ENCODE measurements at places on chromosomes 12 and 14.
A peak's percentile ranks its signal among the peaks of the same experiment; 100 is the strongest.

- peak; percentile 56 for DNase-seq
These were observed 22.4 kb upstream of the PDE1B start for GRCh38 chr12:54526812-54527630.

- DNase-seq = peak; percentile 48
These were observed 31.6 kb upstream of the PTPRQ start for GRCh38 chr12:80412343-80412953.

DNA sequence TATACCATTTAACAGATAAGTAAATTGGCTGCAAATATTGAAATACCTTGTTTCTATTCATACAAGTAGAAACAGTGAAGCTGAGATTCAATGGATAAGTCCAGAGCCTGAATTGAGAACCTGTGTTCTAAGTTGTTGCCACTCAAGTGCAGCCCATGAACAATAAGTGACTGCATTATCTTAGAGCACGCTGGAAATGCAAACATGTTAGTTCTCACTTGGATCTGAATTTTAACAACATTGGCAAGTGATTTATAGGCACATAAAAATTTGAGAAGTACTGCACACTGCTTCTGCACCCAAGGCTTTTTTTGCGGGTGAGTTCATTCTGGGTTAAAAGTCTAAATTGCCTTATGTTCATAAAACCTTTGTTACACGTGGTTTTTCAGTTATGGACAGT, 484.3 kb downstream of the NAV3 start:
- peak; percentile 2 for DNase-seq

- DNase-seq = no peak
These were observed 107.5 kb downstream of the GPATCH2L start for GRCh38 chr14:76259029-76259735.

DNA sequence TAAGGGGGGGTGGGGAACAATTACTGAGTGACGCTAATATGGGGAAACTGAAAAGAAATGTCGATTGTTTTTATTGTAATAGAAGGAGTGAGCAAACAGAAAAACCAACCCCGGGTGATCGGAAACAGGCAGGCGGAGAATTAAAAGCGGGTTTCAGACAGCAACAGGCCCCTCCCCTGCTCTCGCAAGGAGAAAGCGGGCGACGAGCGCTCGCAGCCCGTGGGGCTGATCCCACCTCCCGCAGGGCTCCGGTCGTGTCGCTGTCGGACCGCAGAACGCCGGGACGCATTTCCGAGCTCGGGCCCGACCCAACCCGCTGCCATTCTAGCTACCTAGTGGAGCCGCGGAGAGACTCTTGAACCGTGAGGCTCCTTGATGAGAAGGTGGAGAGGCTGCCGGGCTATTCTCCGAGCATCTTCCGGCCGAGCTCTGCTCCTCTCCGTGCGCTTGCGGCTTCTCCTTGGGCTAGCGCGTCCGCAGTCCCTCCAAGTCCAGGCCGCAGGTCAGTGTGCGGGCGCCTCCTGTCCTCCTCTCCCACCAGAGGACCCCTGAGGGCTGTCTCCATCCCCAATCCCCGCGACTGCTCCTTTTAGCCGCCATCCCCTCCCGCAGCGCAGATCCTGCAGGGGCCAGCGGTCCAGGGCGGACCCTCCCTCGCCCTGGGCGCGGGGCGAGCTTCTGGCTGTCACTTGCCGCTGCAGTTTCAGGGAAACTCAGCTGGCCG, 4.1 kb upstream of the PAX9 start:
- no peak for DNase-seq

DNA sequence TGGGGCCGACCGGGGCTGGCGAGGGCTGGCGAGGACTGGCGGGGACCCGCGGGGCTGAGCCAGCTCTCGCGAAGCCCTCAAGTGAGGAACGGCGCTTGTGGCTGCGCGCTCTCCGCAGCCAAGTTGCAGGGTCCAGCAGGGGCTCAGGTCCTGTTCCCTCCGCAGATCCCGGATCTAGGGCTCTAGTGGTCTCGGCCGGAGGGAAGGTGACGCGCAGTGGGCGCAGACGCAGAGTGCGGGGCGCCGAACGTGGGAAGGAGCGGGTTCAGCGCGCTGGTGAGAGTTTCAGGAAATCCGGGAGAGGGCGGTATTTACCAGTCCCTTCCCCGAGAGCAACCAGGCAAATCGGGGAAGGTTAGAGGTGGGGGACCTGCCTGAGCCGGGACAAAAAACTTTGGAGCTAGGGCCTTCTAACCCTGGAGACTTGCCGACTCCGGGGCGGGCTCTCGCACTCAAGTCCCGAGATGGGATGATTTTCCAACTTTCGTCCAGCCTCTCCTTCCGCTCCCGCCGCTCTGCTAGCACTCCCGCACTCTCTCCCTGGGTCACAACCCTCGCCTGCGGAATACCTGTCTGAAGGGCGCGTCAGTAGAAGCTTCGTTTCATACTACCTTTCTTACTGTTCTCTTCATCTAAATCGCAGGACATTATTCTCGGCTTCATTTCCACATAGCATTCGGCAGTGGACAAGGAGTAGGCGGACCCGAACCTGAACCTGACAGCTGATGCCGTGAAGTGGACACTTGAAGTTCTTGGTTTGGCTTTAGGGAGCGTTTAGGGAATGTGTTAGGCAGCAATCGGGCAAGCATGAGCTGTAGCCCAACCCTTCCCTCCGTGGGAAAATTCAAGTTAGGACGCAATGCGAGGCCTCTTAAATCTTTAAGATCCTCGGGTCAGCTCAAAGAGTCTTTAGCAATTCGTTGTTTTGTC, 13.6 kb upstream of the PAX9 start:
- DNase-seq = peak; percentile 81

DNA sequence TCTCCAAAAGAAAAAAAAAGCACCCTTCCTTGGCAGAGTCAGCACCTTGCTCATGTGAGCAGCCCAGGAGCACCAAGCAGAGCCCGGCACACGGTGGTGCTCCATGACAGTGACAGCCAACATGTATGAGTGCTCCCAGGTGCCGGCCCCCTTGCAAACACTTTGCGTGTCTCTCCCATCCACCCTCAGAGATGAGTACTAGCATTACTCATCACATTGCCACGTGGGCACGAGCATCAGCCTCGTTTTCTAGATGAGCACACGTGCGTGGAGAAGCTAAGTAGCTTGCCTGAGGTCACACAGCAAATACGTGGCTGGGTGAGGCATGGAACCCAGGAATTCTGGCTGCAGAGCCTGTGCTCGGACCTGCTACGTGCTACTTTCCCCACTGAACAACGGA, 177.9 kb upstream of the PRMT8 start:
- DNase-seq = no peak

DNA sequence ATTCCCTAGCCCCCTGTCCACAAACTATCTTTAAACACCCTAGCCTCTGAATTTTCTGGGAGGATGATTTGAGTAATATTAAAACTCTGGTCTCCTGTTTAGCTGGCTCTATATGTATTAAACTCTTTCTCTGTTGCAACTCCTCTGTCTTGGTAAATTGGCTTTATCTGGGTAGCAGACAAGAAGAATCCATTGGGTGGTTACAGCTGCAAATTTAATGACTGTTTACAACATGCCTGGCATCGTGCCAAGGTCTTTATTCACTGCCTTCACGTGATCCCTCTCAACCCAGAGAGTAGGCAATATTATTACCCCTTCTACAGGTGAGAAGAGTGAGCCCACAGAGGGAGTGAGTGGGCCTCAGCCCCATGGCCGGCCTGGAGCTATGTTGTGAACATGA, 77.8 kb upstream of the MYL2 start:
- no peak for DNase-seq

- DNase-seq = no peak
These were observed 60.1 kb downstream of the SEL1L start for GRCh38 chr14:81473456-81474147.

DNA sequence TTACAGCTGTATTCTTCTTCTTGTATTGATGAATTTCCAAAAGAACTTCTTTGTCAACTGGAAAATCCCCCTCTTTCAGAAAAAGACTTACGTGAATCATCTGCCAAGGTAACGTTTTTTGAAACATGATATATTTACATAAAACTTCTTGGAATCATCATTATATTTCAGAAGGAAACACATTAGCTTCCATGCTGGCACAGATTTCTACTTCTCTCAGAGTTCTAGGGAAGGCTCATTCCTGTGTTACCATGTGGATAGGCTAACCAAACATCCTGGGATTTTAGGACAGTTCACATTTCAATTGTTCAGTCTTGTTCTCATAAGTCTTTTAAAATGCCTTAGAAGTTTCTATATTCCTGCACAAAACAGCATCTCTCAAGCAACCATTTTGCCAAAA, 120.3 kb upstream of the NEDD1 start:
- DNase-seq = no peak

GRCh38 chr14:90677484-90678050, 138.7 kb downstream of the TTC7B start:
- DNase-seq = no peak

DNA sequence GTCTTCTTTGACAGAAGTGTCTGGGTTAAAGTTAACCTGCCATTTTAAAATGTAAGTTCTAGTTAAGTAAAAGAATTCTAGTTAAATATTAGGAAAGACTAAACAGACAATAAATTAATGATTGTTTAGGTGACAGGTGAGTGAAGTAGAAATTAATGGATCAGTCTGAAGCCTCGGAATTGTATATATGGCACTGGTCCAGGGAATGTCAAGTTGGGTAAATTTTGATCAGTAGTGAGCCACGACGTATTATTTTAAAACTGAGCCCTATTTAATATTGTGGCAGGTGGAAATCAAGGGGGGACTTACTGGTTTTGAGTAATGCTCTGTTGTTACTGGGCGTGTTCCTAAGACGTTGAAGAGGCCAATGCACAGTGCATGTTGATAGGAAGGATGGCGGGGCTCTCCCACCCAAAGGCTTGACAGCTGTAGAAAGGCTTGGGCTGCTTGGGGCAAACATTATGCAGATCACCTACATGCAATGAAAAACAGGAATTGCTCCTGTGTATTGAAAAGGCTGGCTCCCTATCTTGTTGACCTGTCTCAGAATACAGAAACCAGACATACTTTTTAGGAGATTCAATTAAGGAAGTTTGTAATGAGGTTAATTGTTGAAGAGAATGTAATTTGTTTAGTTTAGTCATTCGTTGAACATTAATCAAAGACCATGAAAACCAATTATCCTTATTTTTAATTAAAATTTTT, 5.9 kb upstream of the PPFIBP1 start:
- DNase-seq = no peak

DNA sequence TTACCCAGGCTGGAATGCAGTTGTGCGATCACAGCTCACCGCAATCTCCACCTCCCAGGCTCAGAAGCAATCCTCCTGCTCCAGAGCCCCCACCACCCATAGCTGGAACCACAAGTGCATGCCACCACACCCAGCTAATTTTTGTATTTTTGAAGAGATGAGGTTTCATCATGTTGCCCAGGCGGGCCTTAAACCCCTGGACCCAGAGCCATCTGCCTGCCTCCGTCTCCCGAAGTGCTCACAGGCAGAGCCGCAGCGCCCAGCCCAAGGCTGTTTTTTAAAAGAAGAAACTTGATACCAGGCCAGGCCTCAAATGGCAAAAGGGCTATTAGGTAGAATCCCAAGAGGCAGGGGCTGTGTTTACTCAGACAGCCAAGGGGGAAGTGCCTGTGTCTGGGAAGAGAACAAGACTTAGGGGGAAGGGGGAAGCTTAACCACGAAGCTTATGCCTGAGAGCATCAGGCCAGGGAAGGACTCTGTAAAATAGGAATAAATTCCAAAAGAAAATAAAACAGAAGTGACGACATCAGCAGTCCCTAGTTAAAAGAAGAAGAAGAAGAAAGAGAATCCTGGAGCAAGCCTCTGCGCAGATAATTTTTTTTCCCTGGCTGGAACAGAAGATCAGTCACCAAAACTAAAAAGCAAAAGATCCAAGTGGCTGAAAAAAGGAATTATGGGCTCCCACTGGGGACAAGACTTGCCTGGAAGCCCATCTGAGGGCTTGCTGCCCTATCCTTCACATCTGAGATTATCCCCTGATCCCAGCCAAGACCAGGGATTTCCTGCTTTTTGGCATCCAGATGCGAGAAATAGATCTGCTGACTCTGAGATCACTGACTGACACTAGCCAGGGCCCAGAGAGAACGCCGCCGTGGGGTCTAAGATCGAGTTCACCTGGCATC, 170.5 kb downstream of the NDUFA12 start:
- DNase-seq = peak; percentile 79

- DNase-seq = peak; percentile 91
These were observed 64.1 kb downstream of the KIF26A start for GRCh38 chr14:104202259-104203070.

DNA sequence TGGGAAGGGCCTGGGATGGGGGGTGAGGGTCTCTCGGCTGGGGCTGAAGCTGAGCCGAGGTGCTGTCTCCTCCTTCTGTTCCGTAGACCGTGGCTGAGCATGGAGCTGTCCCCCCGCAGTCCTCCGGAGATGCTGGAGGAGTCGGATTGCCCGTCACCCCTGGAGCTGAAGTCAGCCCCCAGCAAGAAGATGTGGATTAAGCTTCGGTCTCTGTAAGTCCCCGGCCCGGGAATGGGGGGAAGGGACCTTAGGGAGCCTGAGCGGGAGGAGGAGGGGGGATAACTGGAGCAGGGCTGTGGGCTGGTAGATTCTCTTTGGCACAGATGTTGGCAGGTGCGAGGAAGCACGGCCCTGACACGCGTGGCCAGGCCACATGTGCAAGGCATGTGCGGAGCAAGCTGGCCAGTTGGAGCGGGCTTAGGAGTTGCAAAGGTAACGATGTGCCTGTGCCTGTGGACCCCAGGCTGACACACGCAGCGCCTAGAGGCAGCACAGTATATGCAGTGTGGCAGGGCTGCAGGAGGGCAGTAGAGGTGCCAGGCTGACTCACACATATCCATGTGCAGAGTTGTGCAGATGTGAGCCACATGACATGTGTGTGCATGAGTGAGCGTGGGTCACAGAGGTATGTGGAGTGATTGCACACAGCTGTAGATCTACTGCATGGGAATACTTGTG, 512 bp downstream of the PDE1B start:
- peak; percentile 43 for DNase-seq

- DNase-seq = no peak
These were observed 72.9 kb downstream of the C14orf132 start for GRCh38 chr14:96112032-96112431.

DNA sequence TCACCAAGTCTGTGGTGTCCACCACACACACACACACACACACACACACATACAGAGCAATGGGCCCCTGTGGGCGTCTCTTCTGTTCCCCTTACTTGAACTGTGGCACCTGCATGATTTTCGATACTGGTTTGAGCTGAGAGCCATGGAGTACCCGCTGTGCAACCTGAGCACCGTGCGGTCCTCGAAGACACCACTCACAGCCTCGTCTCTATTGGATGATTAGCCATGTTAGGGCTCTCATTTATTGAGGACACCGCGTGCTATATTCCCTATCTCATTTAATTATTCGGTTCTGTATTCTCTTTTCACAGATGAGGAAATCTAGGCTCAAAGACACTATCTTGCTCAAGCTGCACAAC, 623 bp upstream of the C14orf132 start:
- no peak for DNase-seq

Measured in NCI-H1092 treated with DMSO at 0.1 percent for 48 hours (cell line).